Activated CD4-positive, CD25-positive, alpha-beta regulatory T cell treated with anti-CD3 and anti-CD28 coated beads, Interleukin-2, amount 50 U/mL, for 72 hours (primary cell): ENCODE measurements at places on chromosomes 3 and 15.
A peak's percentile ranks its signal among the peaks of the same experiment; 100 is the strongest.

DNA sequence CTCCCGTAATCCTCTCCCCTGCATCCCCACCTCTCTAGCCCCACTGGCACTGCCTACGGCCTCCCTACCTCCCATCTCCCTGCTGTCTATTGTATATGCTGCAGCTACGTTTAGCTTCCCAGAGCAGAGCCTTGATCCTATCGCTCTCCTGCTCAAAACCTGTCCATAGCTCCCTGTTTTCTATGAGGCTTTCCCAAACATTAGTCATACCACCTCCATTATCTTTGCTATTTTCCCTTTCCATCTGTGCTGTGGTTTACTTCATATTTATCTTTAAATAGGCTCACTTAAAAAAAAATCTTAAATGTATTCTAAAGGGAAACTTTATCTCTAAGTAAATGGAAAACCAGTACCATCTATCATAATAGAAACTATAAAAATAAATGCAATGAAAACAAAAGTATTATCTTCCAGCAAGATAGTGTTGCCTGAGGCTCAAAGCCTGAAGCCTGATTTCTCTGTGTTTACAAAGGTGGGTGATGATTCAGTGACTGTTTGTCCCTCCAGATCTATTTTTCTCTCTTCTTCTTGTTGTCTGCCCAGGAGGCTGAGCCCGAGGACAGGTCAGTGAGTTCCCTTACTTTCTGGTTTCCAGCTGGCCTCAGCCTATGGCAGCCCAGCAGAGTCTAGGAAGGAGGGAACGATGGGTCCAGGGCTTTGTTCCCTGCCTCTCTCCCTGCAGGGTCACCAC lies 397.1 kb upstream of the CFAP20DC start:
- no peak for DNase-seq

DNA sequence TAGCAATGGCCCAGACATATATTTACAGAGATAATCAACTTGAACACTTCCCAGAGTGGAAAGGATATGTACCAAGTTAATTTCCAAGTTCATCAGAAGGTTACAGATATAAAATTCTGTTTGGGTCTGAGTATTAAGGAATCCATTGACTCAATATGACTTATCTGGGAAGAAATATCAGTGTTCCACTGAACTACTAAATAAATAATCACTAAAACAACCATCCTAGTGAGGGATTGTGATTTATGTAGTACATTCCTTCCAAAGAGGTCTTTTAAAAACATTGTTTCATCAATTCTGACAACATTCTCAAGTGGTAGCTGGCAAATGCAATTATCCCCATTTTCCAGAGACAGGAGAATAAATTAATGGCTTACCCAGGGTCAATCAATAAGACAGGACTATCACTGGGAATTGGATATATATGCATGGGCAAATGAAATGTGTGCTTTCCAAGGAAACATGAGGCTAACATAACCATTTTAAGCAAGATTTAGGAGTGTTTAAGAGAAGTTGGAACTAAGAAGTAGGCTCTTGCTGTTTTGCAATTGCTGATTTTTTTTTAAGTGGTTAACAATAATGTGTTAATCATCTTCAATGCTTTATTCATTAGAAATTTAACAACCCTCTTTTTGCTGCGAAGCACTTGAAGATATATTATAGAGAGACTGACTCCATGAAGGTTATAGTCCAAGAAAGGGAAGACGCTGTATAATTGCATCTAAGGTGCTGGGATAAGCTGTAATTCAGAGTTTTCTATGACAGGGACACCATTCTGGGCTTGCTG lies 37.9 kb downstream of the SLC9A9 start:
- DNase-seq, result no peak

GRCh38 chr3:63338351-63338750 lies 60.2 kb downstream of the SYNPR start:
- DNase-seq, result no peak

DNA sequence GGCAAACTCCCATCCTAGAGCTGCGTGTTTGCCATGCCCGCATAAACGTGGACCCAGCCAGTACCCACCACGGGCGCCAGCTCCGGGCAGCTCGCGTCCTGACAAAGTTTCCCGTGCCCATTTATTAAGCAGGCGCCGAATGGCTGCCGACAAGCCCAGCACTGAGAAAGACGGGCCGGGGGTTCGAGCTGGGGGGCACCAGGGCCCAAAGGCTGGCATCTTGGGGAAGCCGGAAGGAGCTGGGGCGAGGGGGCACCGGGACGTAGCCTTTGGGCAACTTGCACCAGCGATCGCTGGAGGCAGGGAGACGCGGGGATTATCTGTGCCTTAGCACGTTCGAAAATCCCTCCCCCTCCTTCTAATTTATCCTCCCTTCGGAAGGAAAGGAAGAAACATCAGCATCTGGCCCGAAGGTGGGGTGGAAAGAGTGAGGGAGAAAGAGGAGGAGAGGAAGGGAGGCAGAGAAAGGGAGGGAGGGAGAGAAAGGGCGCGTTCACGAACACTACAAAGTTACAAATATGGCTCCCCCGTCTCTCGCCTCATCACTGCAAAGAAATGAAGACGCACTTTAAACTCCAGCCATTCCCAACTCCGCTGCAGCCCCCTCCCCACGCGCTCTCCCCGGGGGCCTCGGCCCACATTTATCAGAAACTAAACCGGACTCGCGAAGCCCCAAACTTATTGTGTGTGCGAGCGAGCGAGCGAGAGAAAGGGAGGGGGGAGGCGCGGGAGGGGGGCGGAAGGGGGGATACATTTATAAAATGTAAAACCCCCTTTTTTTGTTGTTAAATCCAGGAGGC lies 1.0 kb downstream of the ANP32A start:
- peak; percentile 46 for DNase-seq

DNA sequence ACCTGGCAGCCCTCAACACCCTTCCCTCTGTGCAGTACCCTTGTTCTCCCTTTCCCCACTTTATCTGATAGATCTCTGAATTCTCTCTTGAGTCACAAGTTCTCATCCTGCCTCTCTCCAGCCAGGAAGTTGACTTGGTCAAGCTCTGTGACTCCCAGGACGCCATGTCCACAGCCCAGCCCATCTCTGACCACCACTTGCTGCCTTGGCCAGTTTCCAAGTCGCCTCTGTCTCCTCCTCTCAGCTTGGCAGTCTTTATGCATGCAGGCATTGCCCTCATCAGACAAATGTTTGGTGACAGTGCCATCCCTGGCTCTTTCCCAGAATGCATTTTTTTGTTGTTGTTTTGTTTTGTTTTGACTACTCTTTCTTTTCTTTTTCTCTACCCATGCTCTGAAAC lies 25.7 kb downstream of the ZNF35 start:
- DNase-seq, result no peak

- DNase-seq, result no peak
Observed at GRCh38 chr3:28669870-28670269, 321.2 kb upstream of the AZI2 start.

DNA sequence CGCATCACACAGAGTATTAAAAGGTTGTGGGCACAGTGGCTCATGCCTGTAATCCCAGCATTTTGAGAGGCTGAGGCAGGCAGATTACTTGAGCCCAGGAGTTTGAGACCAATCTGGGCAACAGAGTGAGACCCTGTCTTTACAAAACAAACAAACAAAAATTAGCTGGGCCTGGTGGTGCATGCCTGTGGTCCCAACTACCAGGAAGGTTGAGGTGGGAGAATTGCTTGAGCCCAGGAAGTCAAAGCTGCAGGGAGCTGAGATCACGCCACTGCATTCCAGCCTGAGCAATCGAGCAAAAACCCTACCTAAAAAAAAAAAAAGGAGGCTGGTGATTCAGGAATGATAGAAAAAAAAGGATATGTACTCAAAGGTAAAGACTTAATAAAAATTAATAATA lies 28.2 kb upstream of the ST6GAL1 start:
- DNase-seq, result no peak

DNA sequence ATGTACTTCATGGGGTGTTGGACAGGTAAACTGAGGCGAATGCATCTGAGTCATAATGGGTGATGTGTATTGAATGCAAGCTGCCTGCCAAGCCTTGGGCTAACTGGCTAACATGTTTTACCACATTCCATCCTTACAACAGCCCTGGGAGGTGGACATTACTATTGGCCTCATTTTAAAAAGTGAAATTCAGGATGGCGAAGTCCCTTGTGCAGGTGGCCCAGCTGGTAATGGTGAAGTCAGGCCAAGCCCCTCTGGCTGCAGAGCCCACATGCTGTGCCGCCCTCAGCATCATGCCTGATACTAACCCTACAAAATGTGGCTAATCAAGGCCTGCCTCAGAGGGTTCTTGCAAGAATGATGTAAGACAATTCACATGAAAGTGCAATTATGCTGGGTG lies 60.0 kb upstream of the CHD2 start:
- DNase-seq, result no peak
